Activated naive CD8-positive, alpha-beta T cell treated with anti-CD3 and anti-CD28 coated beads, Interleukin-2, amount 50 U/mL, for 16 hours (primary cell): ENCODE measurements at places on chromosomes 1 and 21.

GRCh38 chr1:145922266-145922665, 3.7 kb upstream of the PEX11B start:
- no peak for DNase-seq

DNA sequence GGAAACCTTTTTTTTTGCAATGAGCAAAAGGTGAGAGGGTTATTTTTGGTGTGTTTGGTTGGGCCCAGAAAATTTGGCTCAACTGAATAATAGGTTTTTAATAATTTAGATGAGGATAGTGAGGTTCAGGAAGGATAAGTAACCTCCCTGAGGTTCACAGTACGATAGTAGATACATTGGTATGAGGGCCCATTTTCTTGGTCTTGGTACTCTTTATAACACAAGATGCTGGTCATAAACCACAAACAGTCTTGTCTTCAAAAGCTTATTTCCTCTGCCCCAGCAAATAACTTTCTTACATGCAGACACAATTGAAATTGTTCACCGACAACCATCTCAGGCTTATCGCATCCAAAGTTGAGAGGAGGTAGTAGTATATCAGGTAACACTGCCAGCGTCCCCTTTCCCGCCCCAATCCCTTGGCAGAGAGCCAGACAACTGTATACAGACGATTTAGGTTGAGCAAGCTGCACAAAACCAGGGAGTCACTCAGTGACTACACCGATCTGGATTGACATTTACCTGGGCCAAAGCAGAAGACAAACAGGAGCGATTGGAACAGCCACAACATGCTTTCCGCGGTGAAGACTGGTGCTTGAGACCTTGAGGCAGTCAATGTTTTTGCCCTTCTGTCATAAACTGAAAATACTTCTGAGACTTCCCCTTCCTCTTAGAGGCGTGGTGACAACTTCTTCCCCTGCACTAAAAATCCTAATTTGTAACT, at the start of gene SLAMF6:
Gene SLAMF6, minus strand, starts transcription at position 634 of the 724 bp plus-strand sequence. Its CDS starts 63 bp downstream, at position 571.
- DNase-seq: no peak

- no peak for DNase-seq
These were observed 19.5 kb upstream of the RNF223 start for GRCh38 chr1:1093610-1093943.

DNA sequence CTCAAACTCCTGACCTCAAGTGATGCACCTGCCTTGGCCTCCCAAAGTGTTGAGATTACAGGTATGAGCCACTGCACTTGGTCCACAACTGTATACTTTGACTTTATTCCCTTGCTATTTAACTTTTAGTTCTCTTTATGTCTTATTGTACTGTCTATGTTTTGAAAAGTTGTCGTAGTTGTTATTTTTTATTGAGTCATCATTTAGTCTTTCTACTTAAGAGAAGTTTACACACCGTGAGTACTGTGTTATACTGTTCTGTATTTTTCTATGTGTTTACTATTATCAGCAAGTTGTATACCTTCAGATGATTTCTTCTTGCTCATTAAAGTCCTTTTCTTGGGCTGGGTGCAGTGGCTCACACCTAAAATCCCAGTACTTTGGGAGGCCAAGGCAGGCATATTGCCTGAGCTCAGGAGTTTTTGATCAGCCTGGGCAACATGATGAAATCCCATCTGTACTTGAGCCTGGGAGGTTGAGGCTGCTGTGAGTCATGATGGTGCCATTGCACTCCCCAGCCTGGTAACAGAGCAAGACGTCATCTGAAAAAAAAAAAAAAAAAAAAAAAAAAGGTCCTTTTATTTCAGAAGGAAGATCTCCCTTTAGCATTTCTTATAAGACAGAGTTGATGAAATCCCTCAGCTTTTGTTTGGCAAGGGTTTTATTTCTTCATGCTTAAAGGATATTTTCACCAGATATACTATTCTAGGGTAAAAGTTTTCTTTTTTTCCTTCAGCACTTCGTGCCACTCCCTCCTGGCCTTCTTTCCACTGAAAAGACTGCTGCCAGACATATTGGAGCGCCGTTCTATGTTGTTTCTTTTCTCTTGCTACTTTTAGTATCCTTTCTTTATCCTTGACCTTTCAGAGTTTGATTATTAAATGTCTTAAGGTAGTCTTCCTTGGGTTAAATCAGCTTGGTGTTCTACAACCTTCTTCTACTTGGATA, 47.6 kb downstream of the TNFSF18 start:
- DNase-seq: no peak

GRCh38 chr1:7278827-7279765, 492.0 kb upstream of the VAMP3 start:
- DNase-seq: no peak

DNA sequence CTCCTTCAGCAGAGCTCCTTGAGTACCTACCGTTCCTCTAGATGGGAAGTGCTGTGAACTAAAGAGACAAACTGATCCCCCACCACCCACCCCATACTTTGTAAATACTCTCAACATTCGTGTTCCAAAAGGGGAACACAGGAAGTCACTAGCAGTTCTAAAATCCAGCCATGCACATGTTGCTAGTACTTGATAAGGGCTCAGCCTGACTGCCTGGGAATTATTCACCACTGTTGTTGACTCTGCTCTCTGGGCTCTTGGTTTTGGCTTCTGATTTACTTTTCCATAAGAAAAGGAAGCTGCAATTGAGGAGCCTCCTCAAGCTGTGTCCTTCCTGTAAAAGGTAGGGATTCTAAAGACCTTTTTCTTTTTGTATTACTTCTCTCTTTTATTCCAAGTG, 67.5 kb downstream of the IVNS1ABP start:
- no peak for DNase-seq

DNA sequence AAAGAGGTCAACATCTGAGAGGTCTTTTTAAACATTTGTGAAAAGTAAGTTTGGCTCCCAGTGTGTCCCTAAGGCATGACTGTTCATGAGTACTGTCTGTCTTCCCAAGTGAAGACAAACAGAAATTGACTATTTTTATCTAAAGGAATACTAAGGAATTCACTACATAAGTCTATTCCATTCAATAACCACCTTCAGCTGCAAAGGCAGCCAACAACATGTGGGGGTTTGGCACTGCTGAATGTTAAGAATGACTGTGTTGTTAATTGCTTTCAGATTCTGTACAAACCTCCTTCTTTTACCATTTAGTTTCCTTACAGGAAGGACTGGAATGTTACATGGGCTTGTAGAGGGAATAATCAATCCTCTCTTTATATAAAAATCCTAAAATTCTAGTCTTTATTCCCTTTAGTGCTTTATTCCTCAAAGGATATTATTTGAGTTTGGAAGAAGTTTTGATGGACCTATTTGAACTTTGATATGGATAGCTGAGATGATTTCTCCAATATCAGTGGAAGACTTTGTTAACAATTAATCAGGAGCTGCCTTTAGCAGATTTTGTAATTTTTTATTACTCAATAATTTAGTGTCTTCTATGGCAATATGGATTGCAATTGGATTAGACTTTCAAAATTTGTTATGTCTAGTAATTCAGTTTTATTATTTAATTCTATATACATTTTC, 201.7 kb upstream of the CHRM3 start:
- DNase-seq: no peak

DNA sequence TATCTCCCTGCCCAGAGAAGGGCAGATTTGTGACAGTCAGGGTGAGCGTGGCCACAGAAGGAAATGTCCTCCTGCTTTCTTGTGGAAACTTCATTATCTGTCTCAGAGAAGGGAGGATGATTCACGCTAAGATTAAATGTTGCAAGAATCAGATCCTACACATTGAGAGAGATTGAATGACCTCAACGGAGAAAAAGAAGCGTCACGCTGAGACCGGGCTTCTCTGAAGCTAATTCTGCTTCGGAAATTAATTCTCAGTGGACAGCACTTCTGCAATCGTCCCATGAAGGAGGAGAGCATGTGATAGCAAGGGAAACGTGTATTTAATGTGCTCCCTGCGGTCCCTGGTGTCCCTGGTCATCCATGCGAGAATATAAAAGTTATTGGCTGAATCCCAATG, 19.8 kb upstream of the C1orf21 start:
- DNase-seq: no peak

DNA sequence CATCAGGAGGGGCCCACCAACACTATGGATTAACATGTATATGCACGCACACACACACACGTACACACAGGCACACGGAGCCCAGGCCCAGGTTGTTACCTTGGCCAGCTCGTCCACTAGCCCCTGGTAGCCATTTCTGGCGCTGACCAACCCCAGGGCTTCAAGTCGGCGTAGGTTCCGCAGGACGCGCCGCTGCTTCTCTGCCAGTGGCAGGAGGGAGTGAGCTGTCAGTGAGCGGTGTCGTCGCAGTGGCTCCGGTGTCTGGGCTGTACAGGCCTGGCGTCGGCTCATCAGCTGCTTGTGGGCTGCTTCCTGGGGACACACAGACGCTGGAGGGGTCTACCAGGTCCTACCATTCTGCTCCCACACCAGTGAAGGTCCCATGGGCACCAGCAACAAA, 29.4 kb upstream of the MEF2D start:
- DNase-seq: no peak

- DNase-seq: no peak
These were observed 592 bp downstream of the ZNF692 start for GRCh38 chr1:248858096-248858890.

DNA sequence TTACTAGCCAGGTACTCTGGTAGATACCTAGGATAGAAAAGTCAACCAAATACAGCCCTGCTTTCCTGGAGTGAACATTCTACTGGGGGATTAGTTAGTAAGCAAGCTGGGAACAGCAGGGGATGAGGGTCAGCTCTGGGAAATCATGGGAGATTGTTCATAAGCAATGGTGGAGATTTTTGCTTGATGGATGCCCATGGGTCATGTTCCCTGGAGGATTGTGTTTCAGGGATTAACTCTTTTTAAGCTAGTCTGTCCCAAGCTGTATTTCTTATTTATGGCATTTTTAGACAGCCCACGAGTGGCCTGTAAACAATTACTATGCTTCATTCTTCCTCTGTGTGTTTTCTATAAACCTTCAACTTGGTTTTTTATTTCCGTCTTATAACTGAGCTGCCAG, 18.9 kb downstream of the CACHD1 start:
- DNase-seq: no peak

DNA sequence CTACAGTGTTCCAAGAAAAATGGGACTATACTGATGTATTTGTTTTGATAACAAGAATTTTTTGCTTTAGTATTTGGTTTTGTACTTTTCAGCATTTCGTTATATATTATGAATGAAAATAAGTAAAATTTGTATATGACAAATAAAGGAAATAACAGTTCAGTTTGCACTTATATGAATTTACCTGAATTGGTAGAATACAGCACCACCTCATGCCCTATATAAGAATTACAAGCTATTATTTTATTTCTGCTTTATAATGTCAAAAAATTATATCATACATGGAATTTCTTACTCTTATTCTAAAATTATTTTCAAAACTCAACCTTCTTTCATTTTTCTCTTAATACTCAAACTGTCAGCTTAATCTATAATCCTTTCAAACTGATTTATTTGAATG, 14.6 kb downstream of the EFCAB7 start:
- no peak for DNase-seq

DNA sequence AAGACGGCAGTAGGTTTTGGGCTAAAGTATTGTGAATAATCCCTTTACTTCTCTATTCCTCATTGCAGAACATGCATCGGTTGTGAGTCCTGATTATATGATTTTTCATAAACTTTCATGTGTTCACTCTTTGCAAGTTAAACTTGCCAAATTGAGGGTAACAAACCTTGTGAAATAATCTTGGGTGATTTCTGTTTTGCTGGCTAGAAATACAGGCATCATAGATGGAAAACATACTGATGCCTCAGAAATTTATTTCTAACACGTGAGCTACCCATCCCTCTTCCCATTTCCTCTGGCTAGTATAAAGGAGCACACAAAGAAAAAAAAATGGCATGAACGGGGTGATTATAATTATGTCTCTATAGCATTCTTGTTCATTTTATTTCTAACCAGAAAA, 39.6 kb downstream of the RGS5 start:
- DNase-seq: no peak

GRCh38 chr1:68301471-68302001, 69.2 kb upstream of the WLS start:
- DNase-seq: no peak

DNA sequence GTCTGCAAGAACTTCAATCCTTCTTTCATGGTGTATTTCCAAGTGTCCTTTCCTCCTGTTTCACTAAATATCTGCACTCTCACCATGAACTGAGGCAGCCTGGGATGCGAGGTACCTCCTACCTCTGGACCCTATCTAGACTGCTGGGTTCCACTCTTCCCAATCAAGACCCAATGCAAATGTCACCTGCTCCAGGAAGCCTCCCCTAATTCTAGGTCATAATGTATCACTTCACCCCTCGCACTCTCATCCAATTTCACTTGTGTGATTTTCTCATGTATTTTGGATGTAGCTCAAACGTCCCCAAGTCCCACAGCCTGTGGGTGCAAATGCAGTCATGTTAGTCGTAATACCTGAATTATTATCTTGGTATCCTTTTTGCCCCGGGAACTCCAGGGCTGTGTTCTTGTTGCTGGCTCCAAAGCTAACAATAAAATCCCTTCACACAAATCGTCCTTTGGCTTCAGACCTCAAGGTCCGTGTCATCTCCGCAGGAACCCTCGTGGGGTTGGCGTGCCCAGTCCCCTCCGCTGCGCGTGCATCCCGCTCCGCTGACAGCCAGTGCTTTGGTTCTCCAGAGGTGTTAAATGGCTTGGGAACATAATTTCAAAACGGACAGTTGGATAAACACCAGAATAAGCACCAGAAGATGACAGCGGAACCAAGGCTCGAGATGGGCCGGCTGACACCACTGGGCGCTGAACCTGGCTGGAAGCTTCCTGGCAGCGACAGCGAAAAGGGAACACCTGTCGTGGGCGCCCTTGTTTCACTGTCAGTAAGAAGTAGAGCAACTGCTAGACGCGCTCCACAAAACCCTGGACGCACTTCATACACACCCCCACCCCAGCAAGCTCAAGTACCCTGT, 1.0 kb upstream of the BACH1 start:
- DNase-seq: no peak

- DNase-seq: no peak
These were observed 21.6 kb downstream of the LAMB3 start for GRCh38 chr1:209630383-209631225.

GRCh38 chr1:187921426-187921825, 1092.7 kb downstream of the PLA2G4A start:
- DNase-seq: no peak

DNA sequence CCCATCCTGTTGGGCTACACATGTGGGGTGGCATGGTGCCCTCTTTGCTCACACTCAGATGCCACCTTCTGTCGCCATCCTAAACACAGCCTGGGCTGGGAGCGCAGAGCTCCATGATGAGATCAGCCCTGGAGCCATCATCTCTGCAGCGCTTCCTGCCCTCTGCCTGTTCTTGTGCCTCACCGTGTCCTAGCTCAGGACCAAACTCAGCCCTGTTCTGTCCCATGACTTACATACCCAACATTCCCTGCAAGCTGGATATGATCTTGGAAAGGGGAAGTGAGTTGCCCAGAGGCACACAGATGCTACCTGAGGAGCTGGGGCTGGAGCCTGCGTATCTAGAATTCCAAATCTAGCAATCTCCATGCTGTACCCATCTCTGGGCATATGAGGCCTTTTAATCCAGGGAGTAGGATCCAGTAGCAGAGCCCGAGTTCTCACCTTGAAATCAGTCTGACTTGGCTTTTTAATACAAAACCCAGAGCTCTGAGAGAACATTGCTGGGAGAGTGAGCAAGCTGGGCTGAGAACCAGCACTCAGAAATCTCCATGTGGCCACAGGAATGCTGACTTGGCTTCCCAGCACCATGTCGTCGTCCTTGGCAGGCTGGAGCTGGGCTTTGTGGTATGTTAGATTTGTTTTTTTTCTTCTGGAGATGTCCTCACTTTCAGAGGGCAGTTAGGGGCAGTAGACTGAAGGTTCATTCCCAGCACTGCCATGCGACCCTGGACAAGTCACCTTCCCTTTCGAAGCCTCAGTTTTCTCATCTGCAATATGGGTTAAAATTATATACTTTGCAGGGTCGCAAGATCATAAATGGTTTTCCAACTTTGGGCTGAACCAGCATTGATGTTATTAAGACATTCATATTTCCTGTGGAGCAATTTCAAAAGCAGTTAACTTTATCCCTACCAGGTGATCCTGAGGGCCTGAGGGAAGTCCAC, 2.6 kb downstream of the ALPL start:
- DNase-seq: no peak
